ENCODE measurements at places on chromosomes 3 and 15.

DNA sequence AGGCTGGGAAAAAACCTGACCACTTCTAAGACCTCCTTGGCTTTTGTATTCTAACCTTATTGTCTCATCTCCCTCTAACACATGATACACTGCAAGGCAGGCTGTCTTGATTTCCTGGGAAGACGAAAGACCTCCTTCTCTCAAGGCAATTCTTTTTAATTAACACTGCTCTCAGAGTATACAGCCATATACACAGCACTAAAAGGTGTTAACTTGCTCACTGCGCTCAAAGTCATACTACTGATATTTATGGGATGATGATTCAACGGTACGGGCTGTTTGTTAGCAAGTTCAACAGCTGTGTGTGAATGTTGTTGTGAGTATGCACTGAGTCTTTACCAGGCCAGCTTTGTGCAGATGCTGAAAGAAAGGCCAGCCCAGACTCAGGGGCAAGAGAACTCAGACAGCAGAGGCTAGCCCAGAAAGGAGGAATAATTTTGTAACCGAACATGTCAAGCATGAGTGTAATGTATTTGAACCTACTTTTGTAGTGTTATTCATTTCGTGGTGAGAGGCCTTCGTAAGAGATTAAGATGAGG, 229.9 kb downstream of the IL5RA start:
- no peak for DNase-seq

- no peak for DNase-seq
Measured at GRCh38 chr3:161822291-161822690, 325.7 kb downstream of the OTOL1 start.

DNA sequence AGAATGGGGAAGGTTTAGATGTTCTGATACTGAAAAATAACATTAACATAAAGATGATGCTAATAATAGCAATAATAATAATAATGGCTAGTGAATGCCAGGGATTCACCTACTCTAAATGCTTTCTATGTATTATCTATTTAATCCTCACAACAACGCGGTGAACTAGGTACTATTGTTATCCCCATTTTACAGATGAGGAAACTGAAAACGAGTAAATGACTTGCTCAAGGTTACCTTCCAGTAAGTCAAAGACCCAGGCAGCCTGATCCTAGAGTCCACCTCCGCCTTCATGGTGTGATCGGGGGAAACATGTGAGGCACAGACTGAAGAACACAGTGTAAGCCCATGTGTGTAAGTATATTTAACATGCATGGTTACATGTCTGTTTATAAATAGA, 30.4 kb downstream of the LRRC2 start:
- no peak for DNase-seq

DNA sequence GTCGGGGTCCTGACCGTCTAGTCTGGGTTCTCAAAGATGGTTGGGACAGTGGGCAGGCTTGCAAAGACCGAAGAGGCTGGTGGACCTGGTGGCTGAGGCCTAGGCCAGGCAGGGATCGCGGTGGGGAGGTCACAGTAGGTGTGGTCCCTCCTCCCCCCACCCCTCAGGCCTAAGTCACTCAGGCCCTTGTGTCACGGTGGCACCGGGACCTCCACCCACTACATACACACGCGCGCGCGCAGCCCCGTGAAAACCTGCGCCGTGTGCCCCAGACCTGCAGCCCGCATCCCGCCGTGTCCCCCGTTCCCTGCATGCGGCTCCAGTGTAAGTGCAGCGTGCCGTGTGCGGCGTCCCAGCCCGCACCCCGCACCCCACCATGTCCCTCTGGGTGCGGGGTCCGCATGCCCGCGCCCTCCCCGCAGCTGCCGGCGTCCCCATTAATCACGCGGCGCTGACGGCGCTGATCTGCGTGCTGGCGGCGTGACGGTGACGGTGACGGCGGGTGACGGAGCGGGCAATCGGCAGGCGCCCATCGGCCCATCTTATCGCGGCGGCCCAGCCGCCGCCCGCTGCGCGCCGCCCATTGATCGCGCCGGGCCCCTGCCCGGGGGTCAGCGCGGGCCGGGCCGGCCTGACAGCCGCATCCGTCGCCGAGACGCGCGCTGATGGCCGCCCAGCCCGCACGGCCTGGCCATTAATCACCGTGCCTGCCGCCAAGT, 24.4 kb downstream of the SEC61A1 start:
- DNase-seq = peak; percentile 34

DNA sequence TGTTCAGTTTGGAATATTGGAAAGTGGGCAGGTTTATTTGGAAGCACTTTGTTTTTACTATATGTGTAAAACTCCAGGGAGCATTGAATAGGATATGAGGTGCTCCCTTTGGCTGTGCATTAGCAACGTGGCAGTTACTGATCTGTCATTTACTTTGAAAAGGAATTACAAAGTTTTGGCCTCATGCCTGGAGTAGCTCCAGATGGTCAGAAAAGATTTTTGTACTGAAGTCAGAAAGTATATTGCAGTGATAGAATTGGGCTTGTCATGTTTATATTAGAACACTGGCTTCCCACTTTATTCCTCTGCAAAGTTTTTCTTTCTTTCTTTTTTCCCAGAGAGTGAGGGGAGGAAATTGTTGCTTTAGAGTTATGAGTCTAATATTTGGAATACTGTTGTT, 26.1 kb downstream of the FNDC3B start:
- no peak for DNase-seq

DNA sequence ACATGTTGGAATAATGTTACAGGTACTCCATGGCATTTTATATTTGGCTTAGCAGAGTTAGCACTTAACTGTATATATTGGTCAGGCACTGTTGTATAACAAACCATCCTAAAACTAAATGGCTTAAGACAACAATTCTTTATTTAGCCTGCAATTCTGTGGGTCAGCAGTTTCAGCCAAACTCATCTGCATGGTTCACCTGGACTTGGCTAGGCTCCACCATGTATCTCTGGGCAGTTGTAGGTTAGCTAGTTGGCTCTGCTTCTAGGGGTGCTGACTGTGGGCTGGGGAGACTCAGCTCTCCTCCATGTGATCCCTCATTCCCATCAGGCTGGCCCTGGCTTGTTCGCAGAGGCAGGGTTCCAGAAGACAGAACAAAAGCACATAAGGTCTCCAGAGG, 34.4 kb downstream of the RARB start:
- DNase-seq = no peak

DNA sequence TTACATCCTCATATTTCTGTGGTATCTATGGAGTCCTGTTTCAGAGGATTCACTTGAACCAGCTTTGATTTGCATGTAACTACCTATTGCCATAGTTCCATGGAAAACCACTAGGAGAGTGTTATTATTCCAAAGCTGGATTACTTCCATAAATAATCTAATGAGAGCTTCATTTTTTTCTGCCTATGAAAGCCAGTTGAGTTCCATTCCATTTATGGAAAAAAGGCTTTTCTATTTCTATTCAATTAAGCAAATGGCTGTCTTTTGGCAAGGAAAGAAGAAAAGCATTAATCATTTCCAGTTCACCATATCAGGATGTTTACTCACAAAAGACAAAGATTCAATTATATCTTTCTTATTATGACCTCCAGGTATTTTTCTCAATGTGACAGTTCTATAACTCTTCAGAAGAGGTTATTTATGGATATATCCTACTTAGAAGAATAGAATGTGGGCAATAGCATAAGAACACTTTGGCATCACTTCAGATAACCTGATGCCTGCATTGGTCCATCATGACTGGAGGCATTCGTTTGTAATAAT, 259.9 kb upstream of the ZPLD1 start:
- DNase-seq = no peak

- no peak for DNase-seq
Measured at GRCh38 chr3:173639098-173639497, 241.6 kb downstream of the NLGN1 start.

GRCh38 chr15:95698951-95699350, 631.5 kb upstream of the NR2F2 start:
- no peak for DNase-seq

- DNase-seq = no peak
Measured at GRCh38 chr3:72135636-72136035, 350.7 kb upstream of the PROK2 start.
